ENCODE measurements at places on chromosomes 12 and 14. TPM values are rescaled to one million over a fixed set of nuclear protein-coding genes. Genes with fewer than 3 reads are reported as not detected.

- DNase-seq = no peak
Measured at GRCh38 chr12:121239351-121240061, 29.6 kb downstream of the P2RX4 start.

GRCh38 chr14:105851716-105852377 is 325.5 kb downstream of the TMEM121 start:
- DNase-seq = no peak

Gene CLEC9A
- total RNA-seq = not detected

- no peak for DNase-seq
Measured at GRCh38 chr12:49524660-49525324, 14.0 kb upstream of the KCNH3 start.

Gene RNASE7
- total RNA-seq = not detected

DNA sequence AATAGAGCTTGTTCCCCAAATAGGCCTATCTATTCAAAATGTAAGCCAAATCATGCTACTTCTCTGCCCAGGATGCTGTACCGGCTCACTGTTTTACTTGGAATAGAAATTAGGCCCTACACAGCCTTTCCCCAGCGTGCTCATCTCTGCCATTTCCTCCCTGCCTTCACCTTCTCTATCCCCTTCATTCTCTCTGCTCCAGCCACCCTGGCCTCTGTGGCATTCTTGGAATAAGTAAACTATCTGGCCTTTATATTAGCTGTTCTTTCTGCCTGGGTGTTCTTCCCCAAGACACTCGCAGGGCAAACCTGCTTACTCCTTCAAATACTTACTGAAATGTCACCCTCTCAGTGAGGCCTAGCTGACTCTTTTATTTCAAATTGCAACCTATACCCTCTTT is 30.9 kb upstream of the DYRK2 start:
- DNase-seq = no peak

DNA sequence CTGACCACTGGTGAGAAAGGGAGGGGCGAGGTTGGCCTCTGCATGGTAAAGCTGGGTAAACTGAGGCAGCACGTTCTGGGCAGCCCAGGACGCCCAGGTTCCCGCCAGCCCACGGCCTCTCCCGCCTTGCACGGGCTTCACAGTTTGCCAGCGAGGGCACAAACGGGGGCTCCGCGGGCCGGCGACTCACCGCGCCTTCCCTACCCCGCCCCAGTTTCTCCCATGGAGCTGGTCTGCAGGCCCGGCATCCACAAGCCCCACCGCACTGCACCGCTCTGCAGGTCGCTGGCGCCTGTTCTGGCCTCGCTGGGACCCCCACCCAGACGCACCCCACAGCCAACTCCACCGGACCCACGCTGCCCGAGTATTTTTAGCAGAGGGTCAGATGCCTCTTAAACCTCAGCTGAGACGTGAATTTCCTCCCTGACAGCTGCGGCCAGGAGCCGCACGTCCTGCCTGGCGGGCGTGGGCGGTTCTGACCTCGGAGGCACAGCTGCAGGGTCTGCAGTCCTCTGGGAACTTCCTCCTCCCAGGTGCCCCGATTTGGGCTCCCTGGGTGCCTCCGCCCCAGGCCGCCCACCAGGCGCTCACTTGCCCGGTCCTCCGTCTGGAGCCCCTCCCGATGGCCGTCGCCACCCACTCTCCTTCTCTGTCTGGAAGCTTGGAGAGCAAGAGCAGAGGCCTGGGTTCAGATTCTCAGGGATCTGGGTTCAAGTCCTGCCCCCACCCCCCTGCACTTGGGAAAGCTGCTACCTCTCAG is 29.5 kb upstream of the INF2 start:
- DNase-seq = no peak

Gene STAC3
- 1.3 TPM for total RNA-seq

- no peak for DNase-seq
Measured at GRCh38 chr12:123056053-123056452, 75.6 kb downstream of the ARL6IP4 start.

GRCh38 chr14:65431951-65432350 is 19.4 kb downstream of the FUT8 start:
- no peak for DNase-seq
